ENCODE measurements at places on chromosomes 6 and 20.

- no peak for DNase-seq
These were observed 681.6 kb upstream of the FLRT3 start for GRCh38 chr20:15018966-15019365.

GRCh38 chr6:53216301-53216700 is 67.7 kb upstream of the GCM1 start:
- DNase-seq: no peak

DNA sequence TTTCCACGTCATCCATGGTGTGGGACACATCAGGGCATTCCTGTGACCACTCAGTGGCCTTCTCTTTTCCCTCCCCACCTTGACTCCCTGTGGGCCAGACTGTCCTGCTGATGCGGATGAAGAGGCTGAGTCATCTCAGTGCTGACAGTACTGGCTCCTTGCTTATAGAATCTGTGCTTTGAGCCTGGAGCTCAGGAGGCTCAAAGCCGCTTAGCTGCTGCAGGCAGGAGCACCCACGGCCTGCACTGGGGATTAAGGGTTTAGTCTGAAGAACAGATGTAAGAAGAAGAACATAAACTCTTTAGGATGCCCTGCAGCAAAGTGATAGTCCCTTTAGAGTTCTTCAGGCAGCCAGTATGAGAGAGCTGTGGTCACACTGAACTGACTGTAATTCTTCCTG is 642.0 kb upstream of the CHD6 start:
- DNase-seq: no peak

DNA sequence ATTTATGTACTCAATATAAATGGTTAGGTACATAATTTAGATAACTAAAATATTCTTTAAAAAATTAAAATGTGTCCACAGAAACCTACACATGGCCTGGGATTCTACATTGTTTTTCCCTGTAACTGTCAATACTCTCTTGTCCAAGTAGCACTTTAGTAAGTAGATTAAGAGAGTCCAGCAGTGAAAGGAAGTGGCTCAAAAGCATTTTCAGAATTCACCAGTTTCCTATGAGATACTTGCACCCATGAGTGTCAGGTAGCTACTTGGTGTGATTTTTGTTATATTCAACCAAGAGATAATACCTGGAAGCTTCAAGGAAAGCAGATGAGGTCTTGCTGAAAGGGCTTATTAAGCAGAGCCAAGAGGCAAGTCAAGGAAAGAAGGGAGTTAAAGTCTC is 126.3 kb downstream of the FYN start:
- DNase-seq: no peak

GRCh38 chr20:63025534-63026331 is 19.0 kb upstream of the BHLHE23 start:
- no peak for DNase-seq

- no peak for DNase-seq
These were observed 595 bp downstream of the EYA2 start for GRCh38 chr20:46894971-46895905.

- DNase-seq: no peak
These were observed 375.7 kb upstream of the MARCKS start for GRCh38 chr6:113481458-113481857.

- DNase-seq: no peak
These were observed 132.4 kb downstream of the SOBP start for GRCh38 chr6:107622269-107622668.

GRCh38 chr20:2259731-2260130 is 36.1 kb upstream of the TGM3 start:
- DNase-seq: no peak

- DNase-seq: no peak
These were observed 8.7 kb upstream of the PDE7B start for GRCh38 chr6:135842618-135843392.

GRCh38 chr20:20273286-20273685 is 94.6 kb upstream of the INSM1 start:
- DNase-seq: no peak

- DNase-seq: no peak
These were observed 1107.1 kb upstream of the EYS start for GRCh38 chr6:66814156-66814555.

DNA sequence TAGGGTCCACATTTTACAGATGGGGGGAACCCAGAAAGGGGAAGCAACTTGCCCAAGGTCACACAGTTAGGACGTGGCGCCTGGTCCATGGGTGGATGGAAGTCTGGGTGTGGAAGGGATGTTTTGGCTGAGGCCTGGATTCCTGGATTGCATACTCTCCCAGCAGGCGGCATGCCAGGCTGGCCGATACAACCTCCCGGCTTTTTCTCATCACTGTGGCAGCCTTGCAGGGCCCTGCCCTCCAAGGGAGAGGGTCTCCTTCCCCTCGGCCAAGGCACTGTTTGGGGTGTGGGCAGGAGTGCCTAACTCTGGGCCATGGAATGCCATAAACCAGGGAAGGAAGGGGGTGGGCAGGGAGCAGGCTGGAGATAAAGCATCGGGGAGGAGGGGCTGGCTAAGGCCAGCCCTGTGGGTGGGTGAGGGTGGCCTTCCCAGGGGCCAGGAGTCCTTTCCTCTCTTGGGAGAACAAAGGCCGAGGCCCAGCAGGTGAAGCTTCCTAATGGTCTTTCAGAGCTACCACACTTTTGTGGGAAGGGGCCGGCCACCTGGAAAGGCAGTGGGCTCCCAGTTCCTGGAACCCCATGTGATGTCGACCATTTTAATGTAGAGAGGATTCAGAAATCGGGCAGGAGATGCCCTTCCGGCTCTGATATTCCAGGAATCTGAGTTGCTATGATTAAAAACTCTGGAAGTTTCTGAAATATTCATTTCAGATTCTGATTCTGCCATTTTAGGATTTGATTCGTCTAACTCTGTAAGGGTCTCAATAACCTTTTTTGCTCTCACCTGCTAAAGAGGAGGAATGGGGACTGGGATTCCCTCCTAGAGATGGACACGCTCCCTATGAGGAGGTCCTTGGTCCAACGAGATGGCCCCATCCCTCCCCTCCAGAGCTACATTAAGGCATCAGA is 4.2 kb downstream of the FOXS1 start:
- no peak for DNase-seq

DNA sequence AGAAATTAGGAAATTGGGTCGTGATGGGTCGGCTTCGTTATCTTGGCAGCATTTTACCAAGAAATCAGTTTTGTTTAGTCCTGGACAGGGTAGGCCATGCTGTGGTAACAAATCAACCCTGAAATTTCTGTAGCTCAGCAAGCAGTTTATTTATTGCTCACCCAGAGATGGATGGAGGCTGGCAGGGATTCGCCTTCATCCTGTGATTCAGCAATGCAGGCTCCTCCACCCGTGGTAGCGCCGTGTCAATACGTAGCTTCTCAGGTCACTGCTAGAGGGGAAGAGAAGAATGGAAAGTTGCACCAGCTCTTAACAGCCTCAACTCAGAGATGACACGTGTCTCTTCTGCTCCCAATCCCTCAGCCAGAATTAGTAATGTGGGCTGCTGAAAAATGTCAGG is 157.0 kb upstream of the SGK1 start:
- DNase-seq: no peak

- DNase-seq: no peak
These were observed 4.4 kb upstream of the CCDC28A start for GRCh38 chr6:138769102-138769676.

GRCh38 chr20:61173961-61174725 is 77.9 kb upstream of the CDH4 start:
- no peak for DNase-seq

DNA sequence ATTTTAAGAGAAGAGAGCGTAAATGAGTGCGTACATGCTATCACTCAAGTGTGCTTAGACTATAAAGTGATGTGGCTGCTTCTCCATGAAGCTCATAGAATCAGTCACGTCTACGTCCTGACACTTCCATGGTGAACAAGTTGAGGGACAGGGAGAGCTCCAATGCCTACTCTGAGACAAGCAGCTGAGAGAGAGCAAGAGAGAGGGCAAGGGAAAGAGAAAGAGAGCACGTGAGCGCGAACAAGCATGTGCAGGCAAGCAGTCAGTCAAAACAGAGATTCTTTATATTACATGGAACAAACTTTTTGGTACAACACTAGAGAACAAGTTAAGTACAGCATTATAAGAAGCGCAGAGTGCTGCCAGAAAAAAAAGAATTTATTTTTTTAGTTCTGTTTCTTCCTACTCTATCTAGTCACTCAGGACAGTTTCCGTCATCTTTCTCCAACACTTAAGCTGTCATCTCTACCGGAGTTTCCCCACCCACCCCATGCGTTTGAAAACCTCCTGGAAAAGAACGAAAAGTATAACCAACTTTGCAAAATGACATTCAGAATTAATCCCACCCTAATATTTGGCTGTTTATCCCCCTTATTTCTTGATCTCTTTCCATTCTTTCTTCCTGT is 61.8 kb downstream of the EPB41L2 start:
- no peak for DNase-seq

DNA sequence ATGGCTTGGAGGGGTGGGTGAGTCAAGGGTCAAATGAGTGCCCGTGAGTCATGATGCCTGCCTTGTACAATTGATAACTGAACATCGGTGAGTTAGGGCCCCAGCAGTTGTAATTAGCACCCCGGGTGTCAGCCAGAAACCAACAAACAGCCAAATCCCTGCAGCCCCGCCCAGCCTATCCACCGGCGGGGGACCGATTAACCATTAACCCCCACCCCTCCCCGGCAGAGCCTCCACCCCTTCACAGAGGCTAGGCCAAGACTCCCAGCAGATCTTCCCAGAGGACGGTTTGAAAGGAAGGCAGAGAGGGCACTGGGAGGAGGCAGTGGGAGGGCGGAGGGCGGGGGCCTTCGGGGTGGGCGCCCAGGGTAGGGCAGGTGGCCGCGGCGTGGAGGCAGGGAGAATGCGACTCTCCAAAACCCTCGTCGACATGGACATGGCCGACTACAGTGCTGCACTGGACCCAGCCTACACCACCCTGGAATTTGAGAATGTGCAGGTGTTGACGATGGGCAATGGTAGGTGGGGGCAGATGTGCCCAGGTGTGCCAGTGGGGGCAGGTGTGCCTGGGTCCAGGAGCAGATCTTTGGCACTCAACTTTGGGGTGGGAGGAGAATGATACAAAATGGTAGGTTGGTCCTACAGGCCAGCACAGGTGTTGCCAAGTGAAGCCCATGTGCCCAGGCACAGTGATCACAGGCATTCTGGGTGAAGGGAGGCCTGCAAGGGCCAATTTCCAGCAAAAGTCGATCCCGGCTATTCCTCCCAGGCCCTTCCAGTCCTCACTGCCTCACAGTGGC is 45.7 kb downstream of the HNF4A start:
- no peak for DNase-seq

DNA sequence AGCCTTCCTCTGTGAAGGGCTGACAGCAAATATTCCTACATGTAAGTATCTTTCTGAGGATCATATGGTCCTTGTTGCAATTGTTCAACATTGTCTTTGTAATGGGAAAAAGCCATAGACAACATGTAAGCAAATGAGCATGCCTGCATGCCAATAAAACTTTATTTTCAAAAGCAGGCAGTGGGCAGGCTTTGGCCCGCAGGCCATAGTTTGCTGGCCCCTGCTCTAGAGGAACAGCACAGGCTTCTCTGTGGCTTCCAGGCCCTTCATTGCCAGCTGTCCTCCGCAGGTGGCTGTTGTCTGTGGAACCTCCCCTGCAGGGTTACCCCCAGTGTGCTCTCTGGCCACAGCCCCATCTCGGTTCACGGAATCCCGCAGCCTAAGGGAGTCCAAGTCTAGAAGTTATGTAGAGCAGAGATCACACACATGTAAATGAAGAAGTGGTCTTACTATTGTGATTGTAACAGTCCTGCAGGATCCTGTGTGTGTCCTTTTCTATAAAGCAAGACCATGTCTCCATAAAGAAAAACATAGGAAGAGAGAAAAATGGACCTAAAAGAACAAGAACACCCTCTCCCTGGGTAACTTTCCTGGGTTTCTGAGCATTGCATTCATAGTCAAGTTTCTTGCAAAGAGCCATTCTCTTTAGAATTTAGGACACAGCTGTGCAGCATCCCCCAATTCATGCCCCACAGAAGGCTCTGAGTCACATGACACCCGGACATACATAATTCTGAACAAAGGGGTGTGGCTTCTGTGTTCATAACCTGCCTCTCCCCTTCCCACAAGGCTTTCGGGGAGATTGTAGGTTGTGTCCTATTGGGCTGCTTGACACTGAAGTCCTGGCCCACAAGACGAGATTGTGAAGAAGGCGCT is 10.0 kb downstream of the UNC93A start:
- DNase-seq: no peak

DNA sequence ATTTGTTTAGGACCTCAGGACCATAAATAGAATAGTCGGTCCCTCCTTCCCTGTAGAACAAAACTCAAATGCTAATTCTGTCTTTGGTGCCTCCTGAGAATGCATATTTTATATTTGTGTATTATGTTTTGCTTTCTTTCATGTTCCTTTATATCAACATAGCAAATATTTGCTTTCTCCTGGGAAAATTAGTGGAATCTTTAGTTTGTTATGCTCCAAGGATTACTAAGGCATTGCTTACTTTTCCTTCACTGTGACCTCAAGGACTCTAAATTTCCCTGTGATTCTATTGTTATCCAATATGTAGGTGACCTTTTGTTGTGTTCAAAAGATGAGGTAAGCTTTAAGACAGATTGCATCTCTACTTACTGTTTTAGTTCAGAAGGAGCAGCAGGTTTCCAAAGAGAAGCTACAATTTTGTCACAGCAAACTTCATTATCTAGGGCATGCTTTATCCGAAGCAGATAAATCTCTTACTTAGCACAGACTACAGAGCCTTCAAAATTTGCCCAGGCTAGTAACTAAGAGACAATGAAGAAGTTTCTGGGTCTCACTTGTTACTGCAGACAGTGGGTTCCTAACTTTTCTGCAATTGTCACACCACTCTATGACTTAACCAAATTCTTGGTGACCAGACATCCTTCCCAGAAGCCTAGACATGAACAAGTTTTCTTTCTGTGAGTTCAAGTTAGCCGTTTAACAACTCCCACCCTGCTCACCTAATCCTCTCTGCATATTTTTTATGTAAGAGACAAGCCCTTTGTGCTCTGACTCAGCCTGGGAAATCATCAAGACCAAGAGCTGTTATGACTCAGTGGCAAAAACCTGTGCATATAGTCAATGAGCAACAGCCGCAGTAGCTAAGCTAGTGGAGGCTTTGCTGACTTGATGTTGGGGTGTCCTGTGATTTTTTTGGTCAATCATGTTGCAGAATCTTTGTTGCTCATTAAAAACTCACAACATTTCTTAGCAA is 378.8 kb downstream of the QKI start:
- peak; percentile 84 for DNase-seq

DNA sequence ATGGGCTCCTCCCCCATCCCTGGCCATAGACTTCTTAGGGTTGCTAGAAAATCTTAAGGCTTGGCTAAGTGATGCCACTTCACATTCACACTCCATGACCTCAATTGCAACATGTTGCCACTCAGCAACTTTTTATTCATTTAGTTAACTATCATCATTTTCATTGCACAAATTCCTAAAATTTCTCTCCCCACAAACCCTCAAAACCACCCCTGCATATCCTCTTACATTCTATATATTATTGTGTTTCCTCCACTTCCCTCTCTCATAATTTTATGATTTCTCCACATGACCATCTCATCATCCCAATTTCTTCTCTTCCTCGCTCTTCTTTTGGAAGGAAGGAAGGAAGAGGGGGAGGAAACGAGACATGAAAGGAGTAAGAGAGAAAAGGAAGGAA is 436.0 kb downstream of the HACE1 start:
- no peak for DNase-seq

- DNase-seq: no peak
These were observed 9.5 kb upstream of the RBM24 start for GRCh38 chr6:17271628-17272027.

GRCh38 chr6:12545619-12546409 is 170.8 kb upstream of the PHACTR1 start:
- peak; percentile 31 for DNase-seq

Data from skeletal muscle cell (primary cell).